Activated T-cell treated with anti-CD3 and anti-CD28 coated beads for 4 hours (primary cell): ENCODE measurements at places on chromosomes 7 and 10.

GRCh38 chr10:126294451-126294850 is 93.8 kb downstream of the ADAM12 start:
- DNase-seq = no peak

- no peak for DNase-seq
Observed at GRCh38 chr10:122014652-122015248, 25.8 kb downstream of the TACC2 start.

GRCh38 chr7:47550788-47551470 is 31.0 kb downstream of the TNS3 start:
- no peak for DNase-seq

DNA sequence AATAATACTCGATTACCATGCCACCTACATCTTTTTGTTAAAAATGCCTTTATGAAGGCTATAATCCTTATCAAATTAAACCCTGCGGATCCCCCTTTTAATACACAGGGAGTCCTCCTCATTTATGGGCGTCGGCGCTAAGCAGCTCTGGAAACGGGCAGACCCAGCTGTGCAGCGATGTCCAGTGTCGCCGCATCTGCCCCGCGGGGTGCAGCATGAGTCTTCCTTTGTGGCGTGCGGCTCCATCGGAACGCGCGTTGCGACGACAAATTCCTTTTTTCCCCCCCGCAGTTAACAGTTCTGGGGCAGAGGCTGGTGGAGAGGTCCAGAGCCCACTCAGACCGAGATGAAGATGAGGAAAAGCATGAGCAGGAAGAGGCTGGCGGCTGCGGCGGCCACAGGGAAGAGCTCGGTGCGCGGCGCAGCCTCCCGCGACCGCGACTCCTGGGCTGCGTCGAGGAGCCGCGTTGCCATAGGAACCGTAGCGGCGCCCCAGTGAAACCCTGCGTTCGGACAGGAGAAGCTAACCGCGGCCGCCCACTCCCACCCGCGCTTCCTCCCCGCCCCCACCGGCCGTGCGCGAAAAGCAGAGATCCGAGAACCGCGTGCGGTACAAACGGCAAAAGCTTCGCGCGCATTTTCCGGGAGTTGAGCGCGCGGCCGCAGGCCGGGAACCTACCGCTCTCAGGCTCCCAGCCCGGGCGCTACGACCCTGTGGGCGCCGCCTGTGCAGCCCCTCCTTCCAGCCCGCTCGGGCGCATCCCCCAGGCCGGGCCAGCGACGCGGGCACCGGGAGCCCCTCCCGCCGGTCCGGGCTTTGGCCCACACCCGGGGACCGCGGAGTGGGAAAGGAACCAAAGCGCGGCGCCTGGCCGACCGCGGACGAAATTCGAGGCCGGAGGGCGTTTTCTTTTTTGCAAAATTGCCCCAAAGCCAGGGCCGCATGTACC is 130.6 kb downstream of the SPAG6 start:
- peak; percentile 11 for DNase-seq

DNA sequence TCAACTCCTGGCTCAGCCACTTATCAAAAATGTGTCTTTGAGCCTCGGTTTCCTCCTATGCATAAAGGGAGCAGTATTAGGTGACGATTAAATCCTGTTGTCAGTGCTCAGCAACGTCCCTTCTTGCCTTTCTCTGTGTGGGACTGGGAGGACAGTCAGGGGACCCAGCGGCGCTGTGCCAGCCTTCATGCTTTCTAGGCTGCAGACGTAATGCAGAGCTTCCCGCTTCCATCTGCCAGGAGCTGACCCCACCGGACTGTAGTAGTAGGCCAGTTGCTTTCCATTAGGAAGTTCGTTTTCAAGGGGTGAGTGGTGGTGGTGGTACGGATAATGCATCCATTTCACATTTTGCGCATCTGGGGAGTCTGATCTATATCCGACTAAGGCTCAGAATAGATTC is 321.8 kb downstream of the PLXNA4 start:
- no peak for DNase-seq

DNA sequence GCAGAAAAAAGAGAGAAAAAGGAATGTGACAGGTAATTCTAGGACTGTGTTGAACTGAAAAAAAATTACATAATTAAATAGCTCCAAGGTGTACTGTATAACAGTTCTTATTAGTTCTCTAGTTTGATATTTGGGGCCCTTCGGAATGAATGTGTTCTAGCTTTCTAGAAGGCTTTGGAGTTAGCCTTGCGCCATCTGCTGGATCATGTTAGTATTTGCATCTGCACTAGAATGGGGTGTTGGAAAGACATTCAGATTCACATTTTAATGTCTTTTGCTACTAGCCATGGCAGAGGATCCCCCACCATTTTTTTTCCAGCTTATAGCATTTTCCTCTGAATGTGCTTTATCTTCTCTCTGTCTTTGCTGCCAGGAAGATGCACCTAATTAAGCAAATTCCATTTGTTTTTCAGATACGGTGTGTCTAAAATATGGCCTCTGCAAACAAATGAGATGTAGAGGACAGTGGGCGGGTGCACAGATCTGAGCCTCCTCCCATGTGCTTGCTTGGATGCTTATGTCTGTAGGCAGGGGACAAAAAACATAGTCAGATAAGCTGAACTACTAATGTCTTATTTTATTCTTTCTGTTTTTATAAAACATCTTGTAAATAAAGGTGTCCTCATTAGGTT is 238.5 kb downstream of the PHF14 start:
- DNase-seq = peak; percentile 22

DNA sequence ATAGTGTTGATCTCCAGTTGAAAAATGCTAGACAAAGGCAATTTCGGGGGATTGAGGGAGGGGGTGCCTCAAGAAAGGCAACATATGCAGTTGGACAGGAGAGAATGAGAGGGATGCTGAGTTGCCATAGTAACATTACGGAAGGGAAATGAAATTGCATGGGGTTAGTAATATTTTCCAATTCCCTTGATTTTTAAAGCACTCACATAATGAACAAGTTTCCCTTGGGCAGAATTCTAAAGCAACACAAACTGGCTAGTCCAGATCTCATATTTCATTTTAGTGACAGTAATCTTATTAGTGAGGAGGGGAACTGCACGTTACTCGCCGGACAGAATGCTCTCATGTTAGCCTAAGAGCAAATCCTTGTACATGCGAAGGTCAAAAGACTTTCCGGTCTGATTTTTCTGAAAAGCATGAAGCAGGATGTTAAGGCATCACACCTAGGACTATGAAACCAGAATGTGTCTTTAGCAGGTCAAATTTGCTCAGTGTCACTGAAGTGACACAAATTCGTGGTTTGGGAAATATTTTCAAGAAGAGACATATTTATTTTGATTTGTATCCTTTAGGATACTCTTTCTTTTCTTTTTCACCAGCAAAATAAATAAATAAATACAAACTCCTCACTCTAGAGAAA is 165.5 kb downstream of the ANK3 start:
- DNase-seq = no peak

DNA sequence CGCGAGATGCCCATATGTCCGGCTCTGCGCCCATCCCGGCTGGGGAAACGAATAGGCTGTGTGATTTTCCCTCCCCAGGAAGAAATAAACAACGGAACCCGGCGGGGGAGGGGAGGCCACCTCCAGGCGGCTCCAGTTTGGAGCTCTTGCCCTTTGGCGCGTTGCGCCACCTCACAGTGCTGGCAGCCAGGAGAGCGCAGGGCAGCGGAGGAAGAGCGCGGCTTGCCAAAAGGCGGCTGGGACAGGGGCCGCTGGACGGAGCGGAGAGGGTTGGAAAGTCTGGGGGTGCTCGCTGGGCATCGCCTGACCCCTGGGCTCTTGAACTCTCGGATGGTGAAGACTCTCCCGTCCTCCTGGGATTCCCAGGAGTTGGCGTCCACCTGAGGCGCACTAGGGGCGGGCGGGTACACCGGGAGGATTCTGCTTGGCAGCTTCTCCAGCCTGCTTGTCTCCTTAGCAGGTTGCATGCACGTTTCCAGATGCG is 5.3 kb upstream of the NEUROG3 start:
- DNase-seq = no peak

DNA sequence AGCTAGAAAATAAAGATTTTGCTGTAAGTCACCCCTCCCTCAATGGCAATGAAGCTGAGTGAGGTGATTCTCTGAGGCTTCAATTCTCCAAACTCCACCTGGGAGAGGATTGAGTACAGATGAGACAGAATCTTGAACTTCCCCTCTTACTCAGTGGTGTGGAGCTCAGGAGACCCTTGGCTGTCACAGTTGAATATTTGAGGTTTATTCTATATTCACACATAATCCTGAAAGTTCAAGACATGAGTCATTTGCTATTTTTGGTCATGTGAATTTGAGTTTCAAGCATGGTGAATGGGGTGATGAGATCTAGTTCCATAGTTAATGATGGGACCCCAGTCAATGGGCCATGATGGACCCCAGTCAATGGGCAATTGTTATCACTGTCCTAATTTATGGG is 13.9 kb upstream of the TECTB start:
- no peak for DNase-seq

DNA sequence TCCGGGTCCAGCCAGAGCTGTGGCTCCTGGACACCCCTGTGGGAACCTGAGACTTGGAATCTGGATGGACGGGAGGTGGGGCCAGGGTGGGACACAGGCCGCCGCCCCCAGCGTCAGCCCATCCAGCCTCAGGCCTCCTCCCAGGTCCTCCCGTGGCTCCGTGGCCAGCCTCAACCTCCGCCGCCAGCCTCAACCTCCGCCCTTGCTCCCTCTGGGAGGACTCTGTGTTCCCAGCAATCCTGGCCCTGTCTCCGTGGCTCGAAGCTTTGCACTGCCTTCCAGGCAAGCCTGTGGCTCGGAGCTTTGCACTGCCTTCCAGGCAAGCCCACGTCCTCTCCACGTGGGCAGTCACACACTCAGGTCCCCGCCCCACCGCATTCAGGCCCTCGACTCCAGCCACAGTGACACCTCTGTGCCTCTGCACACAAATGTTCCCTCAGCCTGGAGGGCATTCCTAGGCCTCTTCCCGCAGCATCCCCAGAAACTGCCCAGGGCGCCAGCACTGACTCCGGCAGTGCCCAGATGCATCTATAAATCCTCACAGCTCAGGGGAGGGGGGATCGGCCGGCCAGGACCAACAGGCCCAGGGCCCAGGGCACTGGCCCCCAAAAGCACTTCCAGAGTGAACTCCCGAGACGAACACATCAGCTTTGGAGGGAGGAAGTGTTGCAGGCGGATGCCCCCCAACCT is 44.7 kb upstream of the PDGFA start:
- DNase-seq = no peak

DNA sequence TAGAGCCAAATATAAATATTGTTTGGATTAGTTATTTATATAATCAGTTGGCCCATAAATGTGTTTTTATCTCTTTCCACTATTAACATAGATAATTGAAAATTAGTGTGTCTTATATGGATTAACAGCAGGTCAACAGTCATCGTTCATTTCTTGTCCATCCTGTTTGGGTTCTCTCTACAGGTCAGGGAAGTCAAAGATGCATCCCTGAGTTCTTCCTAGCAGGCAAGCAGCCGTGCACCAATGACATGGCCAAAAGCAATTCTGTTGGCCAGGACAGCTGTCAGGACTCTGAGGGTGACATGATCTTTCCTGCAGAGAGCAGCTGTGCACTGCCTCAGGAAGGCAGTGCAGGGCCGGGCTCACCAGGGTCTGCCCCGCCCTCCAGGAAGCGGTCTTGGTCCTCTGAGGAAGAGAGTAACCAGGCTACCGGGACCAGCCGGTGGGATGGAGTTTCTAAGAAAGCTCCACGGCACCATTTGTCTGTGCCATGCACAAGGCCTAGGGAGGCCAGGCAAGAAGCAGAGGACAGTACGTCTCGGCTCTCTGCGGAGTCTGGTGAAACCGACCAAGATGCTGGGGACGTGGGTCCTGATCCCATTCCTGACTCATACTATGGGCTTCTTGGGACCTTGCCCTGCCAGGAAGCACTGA is 15.9 kb downstream of the FBH1 start:
- DNase-seq = no peak

- DNase-seq = no peak
Observed at GRCh38 chr10:61284222-61284890, 168.8 kb downstream of the TMEM26 start.

- no peak for DNase-seq
Observed at GRCh38 chr10:130141038-130141437, 4.8 kb downstream of the GLRX3 start.

- no peak for DNase-seq
Observed at GRCh38 chr10:34081347-34081743, 733.8 kb downstream of the PARD3 start.

DNA sequence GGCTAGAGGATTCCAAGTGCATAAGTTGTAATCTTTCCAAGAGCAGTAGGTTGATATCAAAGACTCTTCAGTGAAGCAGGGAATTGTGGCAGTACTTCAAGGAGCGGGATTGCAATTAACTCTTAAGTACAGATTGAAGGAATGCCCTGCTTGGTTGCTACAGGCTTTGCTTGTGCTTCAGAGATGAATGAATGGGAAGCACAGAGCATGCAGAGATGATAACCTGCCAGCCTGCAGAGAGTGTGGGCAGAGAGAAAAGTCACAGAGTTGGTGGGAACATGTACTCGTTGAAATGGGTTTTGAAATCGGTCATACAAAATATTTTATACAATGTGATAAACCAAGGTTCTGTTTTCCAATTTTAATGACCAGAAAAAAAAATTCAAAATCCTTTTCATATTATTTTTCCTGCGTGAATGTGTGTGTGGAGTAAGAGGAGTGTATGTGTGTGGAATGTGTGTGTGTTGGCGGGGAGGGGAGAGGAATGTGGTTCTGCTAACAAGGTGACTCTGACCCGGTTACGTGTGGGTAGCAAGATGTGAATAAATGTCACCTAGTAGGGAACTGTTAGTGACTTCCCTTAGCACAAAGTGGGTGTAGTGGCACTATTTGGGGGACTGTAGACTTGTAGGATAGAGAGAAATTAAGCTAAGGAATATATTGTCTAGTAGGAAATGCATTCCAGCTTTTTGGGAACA is 697.8 kb downstream of the GATA3 start:
- no peak for DNase-seq

DNA sequence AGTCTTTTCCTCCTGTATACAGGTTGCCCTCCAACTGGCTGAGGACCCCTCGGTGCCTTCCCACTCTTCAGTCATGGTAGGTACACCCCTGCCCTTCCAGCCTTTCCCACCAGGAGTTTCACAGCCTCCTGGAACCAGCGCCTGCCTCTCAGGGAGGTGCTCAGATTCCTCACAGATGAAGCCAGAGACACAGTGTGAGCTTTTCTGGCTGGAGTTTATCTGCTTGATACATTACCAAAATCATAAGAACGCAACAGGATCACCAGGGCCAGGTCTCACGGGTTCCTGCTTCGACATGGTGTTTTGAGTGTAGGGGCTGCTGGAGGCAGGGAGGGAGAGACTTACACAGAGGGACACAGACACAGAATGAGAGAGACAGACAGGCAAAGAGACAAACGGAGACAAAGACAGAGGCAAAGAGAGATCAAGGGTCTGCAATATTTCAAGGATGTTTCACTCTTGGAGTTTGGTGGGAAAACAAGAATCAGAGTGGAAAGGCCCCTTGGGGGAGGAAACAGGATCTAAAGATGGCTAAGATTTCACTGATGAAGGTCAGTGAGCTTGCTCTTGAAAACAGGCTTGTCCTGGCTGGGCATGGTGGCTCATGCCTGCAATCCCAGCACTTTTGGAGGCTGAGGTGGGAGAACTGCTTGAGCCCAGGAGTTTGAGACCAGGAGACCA is 6.5 kb upstream of the INMT start:
- DNase-seq = no peak

- no peak for DNase-seq
Observed at GRCh38 chr7:50539725-50540124, 25.5 kb downstream of the DDC start.
